ENCODE measurements at places on chromosomes 3 and 15. TPM values are rescaled to one million over a fixed set of nuclear protein-coding genes. Genes with fewer than 3 reads are reported as not detected.

DNA sequence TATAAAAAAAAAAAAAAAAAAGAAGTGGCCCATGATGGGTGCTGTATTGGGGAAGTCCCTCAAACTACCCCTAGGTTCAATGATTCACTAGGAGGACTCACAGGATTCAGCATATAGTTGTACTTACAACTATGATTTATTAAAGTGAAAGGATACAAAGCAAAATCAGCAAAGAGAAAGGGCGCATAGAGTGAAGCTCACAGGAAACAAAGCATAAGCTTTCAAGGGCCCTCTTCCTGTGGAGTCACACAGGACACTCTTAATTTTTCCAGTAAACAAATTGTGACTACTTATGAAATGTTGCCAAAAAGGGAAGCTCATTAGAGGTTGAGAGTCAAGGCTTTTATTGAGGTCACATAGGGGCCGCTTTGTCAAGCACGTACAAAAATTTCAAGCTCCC is 153.7 kb upstream of the GAP43 start:
- DNase-seq = no peak

DNA sequence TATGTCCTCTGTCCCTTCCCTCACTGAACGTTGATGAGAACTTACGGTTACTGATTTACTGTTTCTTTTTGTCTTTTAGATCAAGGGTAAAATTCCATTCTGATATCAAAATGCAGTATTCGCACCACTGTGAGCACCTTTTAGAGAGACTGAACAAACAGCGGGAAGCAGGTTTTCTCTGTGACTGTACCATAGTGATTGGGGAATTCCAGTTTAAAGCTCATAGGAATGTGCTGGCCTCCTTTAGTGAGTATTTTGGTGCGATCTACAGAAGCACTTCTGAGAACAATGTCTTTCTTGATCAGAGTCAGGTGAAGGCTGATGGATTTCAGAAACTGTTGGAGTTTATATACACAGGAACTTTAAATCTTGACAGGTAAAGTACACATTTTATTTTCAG is 990 bp downstream of the MYNN start:
- no peak for DNase-seq

DNA sequence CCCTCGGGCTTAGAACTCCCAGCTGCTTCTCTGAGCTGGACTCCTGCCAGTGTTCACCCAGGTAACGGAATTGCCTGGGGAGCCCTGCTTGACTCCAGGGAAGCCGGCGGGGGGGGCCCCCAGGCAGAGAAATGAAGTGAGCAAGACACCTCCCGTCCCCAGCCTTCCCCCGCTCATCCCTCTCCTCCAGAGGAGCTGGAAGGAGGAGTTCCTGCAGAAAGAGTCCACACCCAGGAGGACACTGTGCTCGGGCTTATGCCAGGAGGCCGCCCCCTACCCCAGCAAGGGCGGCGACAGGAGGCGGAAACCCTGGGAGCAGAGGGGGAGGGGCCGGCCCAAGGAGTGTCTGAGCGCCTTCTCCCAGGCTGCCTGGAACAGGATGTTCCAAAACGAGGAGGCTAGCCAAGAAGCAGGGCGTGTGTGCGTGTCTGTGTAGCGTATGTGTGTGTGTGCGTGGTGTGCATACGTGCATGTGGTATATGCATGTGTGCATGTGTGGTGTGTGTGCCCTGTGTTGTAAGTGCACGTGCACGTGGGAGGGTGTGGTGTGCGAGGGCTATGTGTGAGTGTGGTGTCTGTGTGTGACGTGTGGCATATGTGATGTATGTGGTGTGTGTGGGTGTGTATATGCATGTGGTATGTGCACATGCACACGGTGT is 511.3 kb downstream of the SHQ1 start:
- no peak for DNase-seq

DNA sequence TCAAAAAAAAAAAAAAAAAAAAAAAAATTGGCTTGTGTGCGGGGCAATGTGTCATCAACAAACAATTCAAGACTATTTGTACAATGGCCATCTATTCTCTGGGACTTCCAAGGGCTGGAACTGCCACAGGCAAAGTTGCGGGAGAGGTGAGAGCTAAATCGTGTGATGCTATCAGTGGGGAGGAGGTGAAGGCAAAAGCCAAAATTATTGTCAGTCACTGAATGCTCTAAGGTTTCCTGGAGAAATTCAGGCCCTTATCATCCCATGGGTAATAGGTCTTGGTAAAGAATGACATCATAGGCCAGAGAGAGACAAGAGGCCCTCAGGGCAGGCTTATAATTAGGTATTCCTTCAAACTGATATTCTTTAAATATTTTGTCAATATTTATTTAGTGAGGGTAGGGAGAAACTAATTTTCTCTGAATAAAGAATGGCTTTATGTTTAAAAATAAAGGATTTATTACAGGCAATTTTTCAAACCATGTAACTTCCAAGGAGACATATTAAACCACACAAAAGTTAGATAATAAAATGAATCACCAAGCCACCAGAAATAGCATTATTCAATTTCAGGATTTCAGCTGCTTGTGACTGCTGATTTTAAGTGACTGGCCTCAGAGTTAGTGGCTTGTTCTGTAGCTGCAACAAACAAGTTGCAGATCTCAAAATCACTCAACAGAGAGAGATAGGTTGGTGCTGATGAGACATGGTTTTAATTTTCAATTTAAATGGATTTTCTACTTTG is 226.3 kb upstream of the MRPL3 start:
- DNase-seq = no peak

LTF gene
- total RNA-seq = not detected
